ENCODE measurements at places on chromosomes 3 and 15. TPM values are rescaled to one million over a fixed set of nuclear protein-coding genes. Genes with fewer than 3 reads are reported as not detected.

Gene LDHAL6B
- total RNA-seq, result not detected

Gene DUSP7
- total RNA-seq, result 8.6 TPM

Gene SLC24A5
- 0.41 TPM for total RNA-seq

Gene IL17RE
- total RNA-seq, result under 0.01 TPM

Gene CEP63
- 22.4 TPM for total RNA-seq

Gene CP
- total RNA-seq, result not detected

Gene SLC12A1
- 1.6 TPM for total RNA-seq

Gene TMEM108
- total RNA-seq, result 18.3 TPM

Gene BFSP2
- total RNA-seq, result not detected

Gene ILDR1
- total RNA-seq, result not detected

Gene CACNA1D
- total RNA-seq, result 21.6 TPM

Gene CLSTN2
- 11.8 TPM for total RNA-seq

Gene TMCO5A
- total RNA-seq, result not detected

Gene FES
- 3.7 TPM for total RNA-seq

Gene GOLGA6B
- not detected for total RNA-seq

Gene LARP6
- 16.3 TPM for total RNA-seq

Gene TNIK
- 75.4 TPM for total RNA-seq
